ENCODE measurements at places on chromosomes 6 and 20. TPM values are rescaled to one million over a fixed set of nuclear protein-coding genes. Genes with fewer than 3 reads are reported as not detected.

Gene HRH3
- not detected for total RNA-seq

Gene FANCE
- total RNA-seq, result 10.4 TPM

Gene MAS1
- not detected for total RNA-seq

Gene VWA7
- 3.4 TPM for total RNA-seq

Gene RAD21L1
- not detected for total RNA-seq

Gene TSPYL4
- 13.6 TPM for total RNA-seq

Gene ACSS1
- 37.2 TPM for total RNA-seq

Gene CGA
- not detected for total RNA-seq

- no peak overlapping the region for H3K27ac ChIP-seq
- no peak overlapping the region for H3K4me3 ChIP-seq
- no peaks in the 10 kb centered on the region for H3K4me1 ChIP-seq
- DNase-seq, result no peak
- H3K36me3 ChIP-seq, result no peaks in the 10 kb centered on the region
These were observed 79.4 kb downstream of the ROS1 start for GRCh38 chr6:117346142-117346930.

DNA sequence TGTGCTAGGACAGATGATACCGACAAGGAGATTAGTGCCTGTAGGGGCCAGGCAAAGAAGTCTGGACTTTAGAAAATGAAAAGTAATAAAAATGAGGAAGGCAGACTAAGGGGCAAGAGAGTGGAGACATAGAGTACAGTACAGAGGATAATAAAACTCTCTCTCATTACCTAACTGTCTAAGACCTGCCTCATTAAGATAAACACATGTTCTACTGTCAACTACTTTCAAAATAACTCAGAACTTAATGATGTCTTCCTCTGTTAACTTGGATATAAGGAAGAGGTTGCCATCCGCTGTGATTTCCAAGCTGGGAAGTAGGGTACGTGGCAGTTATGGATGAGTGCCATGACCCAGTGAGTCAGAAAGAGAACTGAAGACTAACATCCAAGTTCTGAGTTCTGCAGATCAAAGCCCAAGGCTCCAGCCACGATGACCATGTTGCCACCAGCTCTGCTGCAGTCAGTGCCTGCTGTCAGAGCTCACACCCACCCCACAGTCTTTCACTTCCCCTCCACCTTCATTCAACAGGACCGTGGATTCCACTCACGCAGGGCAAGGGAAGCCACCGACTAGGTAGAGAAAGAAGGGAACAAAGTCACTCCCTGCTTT, 81.8 kb downstream of the KIF16B start:
- no peak overlapping the region for H3K4me3 ChIP-seq
- H3K36me3 ChIP-seq, result peaks cover 16% of the 10 kb centered on the region
- H3K4me1 ChIP-seq, result no peaks in the 10 kb centered on the region
- DNase-seq, result no peak
- H3K27ac ChIP-seq, result no peak overlapping the region

DNA sequence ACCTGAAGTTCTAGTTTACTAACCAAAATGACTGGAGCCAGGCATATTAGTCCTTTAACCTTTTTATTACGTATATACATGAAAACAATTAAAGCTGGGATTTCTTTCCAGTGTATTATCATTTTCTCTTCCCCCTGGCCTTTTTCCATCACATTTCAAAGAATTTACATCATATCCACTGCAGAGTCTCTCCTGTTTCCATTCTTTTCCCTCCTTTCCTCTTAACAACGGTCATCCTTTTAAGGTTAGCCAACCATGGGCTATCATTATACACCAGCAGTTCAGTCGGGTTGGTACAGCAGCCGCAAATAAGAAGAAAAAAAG, 104.6 kb downstream of the TFAP2A start:
- DNase-seq, result no peak
- no peak overlapping the region for H3K27ac ChIP-seq
- peaks cover 6% of the 10 kb centered on the region for H3K27me3 ChIP-seq
- H3K36me3 ChIP-seq, result no peaks in the 10 kb centered on the region

GRCh38 chr6:157157258-157157657, 166.1 kb downstream of the TMEM242 start:
- DNase-seq, result no peak
- H3K4me1 ChIP-seq, result peaks cover 4% of the 10 kb centered on the region
- H3K4me3 ChIP-seq, result no peak overlapping the region
- no peaks in the 10 kb centered on the region for H3K27me3 ChIP-seq

DNA sequence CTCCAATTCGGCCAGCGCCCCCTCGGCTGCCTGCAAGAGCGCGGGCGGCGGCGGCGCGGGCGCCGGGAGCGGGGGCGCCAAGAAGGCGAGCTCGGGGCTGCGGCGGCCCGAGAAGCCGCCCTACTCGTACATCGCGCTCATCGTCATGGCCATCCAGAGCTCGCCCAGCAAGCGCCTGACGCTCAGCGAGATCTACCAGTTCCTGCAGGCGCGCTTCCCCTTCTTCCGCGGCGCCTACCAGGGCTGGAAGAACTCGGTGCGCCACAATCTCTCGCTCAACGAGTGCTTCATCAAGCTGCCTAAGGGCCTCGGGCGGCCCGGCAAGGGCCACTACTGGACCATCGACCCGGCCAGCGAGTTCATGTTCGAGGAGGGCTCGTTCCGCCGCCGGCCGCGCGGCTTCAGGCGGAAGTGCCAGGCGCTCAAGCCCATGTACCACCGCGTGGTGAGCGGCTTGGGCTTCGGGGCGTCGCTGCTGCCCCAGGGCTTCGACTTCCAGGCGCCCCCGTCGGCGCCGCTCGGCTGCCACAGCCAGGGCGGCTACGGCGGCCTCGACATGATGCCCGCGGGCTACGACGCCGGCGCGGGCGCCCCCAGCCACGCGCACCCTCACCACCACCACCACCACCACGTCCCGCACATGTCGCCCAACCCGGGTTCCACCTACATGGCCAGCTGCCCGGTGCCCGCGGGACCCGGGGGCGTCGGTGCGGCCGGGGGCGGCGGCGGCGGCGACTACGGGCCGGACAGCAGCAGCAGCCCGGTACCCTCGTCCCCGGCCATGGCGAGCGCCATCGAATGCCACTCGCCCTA, 963 bp downstream of the FOXF2 start:
- no peaks in the 10 kb centered on the region for H3K36me3 ChIP-seq
- no peaks in the 10 kb centered on the region for H3K4me1 ChIP-seq
- DNase-seq, result peak; percentile 69
- H3K27ac ChIP-seq, result peak overlapping the region; percentile 63

DNA sequence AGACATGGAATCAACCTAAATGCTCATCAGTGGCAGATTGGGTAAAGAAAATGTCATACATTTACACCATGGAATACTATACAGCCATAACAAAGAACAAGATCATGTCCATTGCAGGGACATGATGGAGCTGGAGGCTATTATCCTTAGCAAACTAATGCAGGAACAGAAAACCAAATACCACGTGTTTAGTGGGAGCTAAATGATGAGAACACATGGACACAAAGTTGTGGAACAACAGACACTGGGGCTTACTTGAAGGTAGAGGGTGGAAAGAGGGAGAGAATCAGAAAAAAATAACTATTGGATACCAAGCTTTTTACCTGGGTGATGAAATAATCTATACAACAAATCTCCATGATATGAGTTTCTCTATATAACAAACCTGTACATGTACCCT, 701.3 kb downstream of the TBC1D32 start:
- H3K27ac ChIP-seq, result no peak overlapping the region
- H3K27me3 ChIP-seq, result no peaks in the 10 kb centered on the region
- no peaks in the 10 kb centered on the region for H3K36me3 ChIP-seq
- H3K4me3 ChIP-seq, result no peak overlapping the region

GRCh38 chr6:113635222-113635986, 221.7 kb upstream of the MARCKS start:
- H3K4me1 ChIP-seq, result peaks cover 28% of the 10 kb centered on the region
- DNase-seq, result no peak
- no peak overlapping the region for H3K4me3 ChIP-seq
- H3K27me3 ChIP-seq, result no peaks in the 10 kb centered on the region

DNA sequence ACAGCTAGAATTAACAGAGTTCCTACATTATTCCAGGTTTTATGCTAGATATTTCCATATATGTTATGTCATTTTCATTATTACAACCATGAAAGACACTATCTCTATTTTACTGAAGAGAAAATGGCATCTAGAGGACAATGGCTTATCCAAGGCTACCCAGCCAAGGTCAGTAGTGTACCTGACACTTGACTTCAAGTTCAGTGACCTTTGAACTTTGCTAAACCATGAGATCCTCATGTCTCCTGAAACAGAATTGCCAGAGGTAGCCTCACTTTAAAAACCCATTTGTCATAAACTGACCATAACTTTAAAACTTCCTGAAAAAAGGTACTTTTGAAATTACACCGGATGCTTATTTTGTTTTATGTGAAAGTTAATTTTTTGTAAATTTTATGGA, 14.4 kb downstream of the NAPB start:
- H3K27me3 ChIP-seq, result no peaks in the 10 kb centered on the region
- H3K36me3 ChIP-seq, result no peaks in the 10 kb centered on the region
- H3K27ac ChIP-seq, result no peak overlapping the region
- H3K4me1 ChIP-seq, result peaks cover 7% of the 10 kb centered on the region

GRCh38 chr20:47493175-47493962, 8.3 kb upstream of the NCOA3 start:
- H3K36me3 ChIP-seq, result no peaks in the 10 kb centered on the region
- DNase-seq, result peak; percentile 89
- no peak overlapping the region for H3K4me3 ChIP-seq
- peaks cover 21% of the 10 kb centered on the region for H3K4me1 ChIP-seq

- DNase-seq, result no peak
- H3K36me3 ChIP-seq, result no peaks in the 10 kb centered on the region
- no peaks in the 10 kb centered on the region for H3K4me1 ChIP-seq
- H3K27ac ChIP-seq, result no peak overlapping the region
- no peak overlapping the region for H3K4me3 ChIP-seq
- no peaks in the 10 kb centered on the region for H3K27me3 ChIP-seq
These were observed 96.8 kb upstream of the THEMIS start for GRCh38 chr6:127997496-127998164.

DNA sequence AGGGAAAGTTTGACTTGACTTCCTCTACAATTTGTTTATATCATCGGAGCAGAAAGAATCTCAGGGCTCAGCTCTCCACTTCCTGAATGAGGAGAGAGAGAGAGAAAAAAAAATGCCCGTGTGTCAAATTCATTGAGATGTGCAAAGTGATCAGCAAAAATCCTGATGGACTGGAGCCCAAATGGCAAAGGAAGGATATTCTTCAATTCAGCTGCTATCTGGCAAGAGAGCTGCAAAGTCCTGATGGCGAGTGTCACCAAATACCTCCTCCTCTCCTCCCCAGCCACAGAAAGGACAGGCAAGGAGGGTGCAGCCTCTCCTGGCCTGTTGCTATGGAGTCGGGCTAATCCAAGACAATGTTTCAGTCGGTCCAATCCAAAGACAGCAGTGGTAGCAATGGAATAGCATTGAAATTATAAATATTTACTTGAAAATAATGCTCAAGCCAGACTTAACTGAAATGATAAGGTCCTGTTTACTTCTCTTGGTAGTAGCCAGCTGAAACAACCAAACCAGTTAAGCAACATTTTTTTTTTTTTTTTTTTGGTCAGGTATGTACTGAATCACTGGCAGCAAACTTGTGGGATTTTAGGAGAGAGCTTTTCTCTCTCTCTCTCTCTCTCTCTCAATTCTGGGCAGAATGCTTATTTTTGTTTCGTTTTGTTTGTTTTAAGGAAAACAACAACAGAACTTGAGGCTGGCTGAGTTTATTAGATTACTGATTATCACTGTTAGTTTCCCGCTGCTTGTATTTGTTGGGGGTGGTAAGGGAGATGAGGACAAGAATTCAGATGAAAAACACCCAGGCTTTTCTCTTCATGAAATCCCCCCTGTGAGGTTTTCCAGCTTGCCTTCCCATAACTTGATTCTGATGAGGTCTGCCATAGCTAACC, 204.2 kb downstream of the BCAS1 start:
- H3K4me3 ChIP-seq, result peak overlapping the region; percentile 14
- no peak for DNase-seq
- peaks cover 34% of the 10 kb centered on the region for H3K4me1 ChIP-seq
- H3K36me3 ChIP-seq, result no peaks in the 10 kb centered on the region
- H3K27ac ChIP-seq, result peak overlapping the region; percentile 77

GRCh38 chr6:135295085-135295484, 114.0 kb downstream of the MYB start:
- H3K4me3 ChIP-seq, result no peak overlapping the region
- no peaks in the 10 kb centered on the region for H3K4me1 ChIP-seq
- H3K27ac ChIP-seq, result no peak overlapping the region
- DNase-seq, result no peak

DNA sequence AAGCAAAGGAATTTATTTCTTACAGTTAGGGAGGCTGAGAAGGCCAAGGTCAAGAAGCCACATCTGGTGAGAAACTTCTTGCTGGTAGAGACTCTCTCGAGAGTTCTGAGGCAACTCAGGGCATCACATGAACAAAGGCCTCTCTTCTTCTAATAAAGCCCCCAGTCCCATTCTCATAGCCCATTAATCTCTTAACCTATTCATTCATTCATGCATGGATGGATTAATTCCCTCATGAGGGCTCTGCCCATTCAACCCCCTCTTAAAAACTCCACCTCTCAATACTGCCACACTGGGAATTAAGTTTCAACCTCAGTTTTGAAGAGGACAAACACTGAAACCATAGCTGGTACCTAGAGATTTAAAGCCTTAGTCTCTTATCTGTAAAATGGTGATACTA, 217.9 kb upstream of the SPTLC3 start:
- no peak overlapping the region for H3K27ac ChIP-seq
- no peaks in the 10 kb centered on the region for H3K4me1 ChIP-seq
- no peaks in the 10 kb centered on the region for H3K27me3 ChIP-seq

- DNase-seq, result no peak
These were observed 610.9 kb upstream of the MAN1A1 start for GRCh38 chr6:119960456-119960855.

GRCh38 chr6:40523505-40524172, 63.5 kb downstream of the LRFN2 start:
- peaks cover 8% of the 10 kb centered on the region for H3K27me3 ChIP-seq
- no peak overlapping the region for H3K4me3 ChIP-seq
- H3K27ac ChIP-seq, result no peak overlapping the region
- no peaks in the 10 kb centered on the region for H3K36me3 ChIP-seq

GRCh38 chr6:69232496-69232895, 564.3 kb downstream of the LMBRD1 start:
- no peak overlapping the region for H3K4me3 ChIP-seq
- no peak overlapping the region for H3K27ac ChIP-seq
- no peaks in the 10 kb centered on the region for H3K4me1 ChIP-seq
- DNase-seq, result no peak
- no peaks in the 10 kb centered on the region for H3K27me3 ChIP-seq

DNA sequence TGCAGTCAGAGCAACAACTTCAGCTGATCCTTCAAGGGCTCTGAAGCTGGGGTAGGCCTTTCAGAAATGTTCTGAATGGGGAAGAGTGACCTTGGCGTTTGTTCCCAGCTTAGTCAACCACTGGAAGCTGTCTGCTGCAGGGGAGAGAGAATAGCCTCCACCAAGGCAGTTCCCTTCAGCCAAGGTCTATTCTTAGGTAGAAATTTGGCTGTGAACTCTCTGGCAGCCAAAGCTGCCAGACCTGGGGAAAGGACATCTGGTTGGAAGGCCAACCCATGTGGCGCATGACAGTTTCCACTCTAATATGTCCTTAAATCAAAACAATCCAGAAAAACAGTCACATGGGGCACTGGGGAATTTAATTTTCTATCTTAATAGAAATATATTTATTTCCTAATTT, 60.1 kb downstream of the FBXO5 start:
- H3K4me1 ChIP-seq, result no peaks in the 10 kb centered on the region
- H3K27me3 ChIP-seq, result no peaks in the 10 kb centered on the region
- DNase-seq, result no peak

All from upper lobe of right lung (tissue), 1 donor.